ENCODE measurements at places on chromosomes 16 and 17.
A peak's percentile ranks its signal among the peaks of the same experiment; 100 is the strongest.

GRCh38 chr16:81632392-81633146, 146.5 kb upstream of the PLCG2 start:
- DNase-seq: peak; percentile 77

DNA sequence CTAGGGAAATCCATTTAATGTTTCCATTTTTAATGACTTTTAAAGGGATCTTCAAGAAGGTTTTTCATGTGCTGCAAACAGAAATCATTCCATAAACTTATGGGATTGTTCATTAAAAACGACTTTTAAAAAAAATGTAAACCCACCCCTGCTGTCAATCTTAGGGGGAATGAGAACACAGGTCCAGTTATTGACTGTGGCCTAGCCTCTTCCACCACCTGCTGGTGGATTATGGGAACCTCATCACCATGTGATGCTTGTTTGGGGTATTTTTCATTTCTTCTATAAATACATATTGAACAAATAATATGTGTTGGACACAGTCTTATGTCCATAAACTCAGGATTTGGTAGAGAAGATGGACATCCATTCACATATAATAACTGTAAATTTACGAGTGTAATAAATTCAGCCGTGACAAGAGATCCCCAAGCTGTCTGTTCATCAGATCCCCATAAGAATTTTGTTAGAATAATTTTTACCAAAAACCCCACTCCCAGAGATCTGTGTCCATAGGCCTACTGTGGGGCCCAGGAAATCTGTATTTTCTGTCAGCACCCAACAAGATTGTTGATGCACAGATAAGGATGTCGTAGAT, 42.0 kb upstream of the TMC5 start:
- DNase-seq: peak; percentile 21

DNA sequence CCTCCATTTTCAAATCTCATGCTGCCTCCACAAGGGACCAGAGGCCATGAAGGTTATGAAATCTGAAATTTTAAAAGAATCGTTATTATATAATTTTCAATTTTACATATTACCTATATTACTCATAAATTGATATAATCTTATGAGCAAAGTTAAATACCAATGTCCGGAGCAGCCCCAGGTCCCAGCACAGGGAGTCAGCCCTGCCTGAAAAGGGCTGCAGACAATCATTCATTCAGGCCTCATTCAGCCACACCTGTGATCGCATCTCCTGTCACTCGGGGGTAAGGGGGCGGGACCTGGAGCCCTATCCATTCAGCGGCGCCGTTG, 172.5 kb downstream of the AHSP start:
- no peak for DNase-seq

- no peak for DNase-seq
These were observed 177.9 kb upstream of the NLRP1 start for GRCh38 chr17:5762191-5762590.

DNA sequence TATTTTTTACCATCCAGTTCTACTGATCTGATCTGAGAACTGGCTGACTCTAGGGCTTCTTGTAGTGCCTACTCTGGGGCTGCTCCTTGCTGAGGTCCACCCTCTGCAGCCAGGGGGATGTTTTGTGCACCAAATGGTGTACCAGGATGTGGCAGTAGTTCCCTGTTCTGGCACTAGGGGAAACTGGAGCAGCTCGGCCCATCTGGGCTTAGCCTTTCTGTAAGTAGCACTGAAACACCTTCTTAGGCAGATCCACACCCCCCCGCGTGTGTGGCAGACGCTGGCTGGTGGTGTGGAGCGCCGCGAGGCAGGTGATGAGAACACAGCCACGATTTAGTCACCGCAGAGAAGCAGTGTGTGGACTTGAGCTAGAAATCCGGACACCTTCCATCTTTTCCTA, 17.0 kb downstream of the DUSP14 start:
- no peak for DNase-seq

GRCh38 chr16:14018851-14019250, 52.3 kb upstream of the MRTFB start:
- DNase-seq: no peak

DNA sequence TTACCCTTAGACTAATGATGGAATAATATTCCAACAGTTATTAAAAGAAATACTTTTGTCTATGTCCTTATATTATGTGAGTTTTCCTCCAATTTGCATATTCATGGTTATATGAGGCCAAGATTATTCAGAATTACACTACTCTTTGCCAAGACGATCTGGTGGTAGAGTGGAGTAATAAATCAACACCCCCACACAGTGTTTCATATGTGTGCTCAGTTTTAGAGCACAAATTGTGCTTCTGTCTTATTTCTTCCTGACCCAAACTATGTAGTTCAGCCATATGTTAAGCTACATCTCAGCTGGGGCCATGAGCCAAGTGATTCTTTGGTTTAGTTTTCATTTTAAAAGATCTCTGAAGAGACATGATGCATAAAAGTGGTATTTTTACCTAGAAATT, 26.9 kb upstream of the PPM1E start:
- DNase-seq: no peak

DNA sequence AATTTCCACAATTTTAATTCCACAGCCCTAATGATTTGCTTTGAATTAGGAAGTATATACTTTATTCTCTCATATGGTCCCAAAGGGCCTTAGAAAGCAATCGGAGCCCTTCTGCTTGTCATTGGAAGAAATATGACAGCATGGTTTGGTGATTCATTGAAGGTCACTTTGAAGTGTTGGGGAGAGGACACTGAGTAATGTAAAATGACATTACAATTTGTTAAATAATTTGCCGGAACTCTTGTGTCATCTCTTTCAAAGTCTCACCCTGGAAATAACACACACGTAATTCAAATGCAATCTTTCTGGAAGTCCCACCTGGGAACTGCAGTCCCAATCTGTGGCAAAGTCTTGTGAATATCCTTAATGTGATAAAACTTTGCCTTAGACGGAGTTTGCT, 59.8 kb downstream of the BMERB1 start:
- no peak for DNase-seq

DNA sequence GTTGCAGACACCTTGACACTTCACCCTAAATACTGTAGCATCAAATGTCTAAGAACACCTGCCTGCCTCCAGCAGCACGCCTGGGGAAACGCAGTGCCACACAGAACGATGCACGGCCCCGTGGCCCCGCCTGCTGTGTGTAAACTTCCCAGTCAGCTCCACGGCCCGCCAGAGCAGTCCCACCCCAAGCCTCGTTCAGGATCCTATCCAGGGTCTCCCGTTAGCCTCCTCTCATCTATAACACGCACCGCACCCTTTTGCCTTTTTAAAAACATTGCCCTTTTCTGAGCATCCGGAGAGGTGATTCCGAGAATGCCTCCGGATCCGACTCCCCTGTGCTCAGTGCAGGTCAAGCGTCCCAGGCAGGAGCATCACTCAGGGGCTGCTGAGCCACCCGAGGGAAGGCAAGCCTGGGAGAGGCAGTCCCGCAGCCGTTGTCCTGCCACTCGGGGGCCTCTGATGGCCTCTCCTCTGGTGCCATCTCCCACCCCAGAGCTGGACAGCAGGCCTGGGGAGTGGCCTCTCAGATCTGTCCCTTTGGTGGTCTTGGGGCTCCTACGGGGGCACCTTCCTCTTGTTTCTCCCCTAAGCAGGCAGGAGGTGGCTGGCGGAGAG, 37.9 kb upstream of the SLC38A10 start:
- no peak for DNase-seq

- no peak for DNase-seq
These were observed 110.6 kb downstream of the ZNF423 start for GRCh38 chr16:49745311-49745747.

- no peak for DNase-seq
These were observed 9.2 kb downstream of the PMP22 start for GRCh38 chr17:15255713-15256454.

GRCh38 chr17:67376737-67377487, at the start of gene PITPNC1:
Gene PITPNC1, plus strand, starts transcription at chr17:67377281.
- peak; percentile 87 for DNase-seq

DNA sequence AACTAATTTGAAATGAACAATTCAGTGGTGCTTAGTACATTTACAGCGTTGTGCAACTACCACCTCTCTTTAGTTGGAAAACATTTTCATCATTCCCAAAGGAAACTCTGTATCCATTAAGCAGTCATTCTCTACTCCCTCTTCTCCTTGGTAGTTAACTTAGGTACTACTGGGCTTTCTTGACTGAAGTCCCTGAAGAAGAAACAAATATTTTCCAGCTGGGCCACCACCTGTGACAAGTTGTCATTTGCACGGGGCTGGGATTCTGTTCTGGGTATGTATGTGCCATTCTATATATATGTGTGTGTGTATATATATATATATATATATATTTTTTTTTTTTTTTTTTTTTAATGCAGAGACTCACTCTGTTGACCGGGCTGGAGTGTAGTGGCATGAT, 15.4 kb upstream of the RMI2 start:
- DNase-seq: no peak

DNA sequence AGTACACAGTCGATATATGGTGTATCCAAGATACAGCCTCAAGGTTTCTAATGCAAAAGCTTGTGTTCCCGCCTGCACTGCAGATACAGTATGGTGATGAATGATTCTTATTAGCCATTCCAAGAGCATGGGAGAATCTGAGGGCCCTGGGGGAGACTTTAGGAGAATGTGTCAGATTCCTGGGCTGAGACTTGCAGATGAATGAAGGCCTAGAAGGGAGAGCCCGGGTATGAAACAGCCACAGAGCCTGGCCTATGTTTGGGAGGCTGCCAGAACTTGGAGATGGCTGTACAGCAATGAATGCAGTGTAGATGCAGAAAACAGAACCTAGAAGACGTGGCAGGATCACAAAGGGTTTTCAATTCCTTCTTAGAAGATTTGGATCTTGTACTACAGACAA, 510.7 kb downstream of the HAPSTR1 start:
- DNase-seq: no peak

- no peak for DNase-seq
These were observed 9.1 kb downstream of the TP53I13 start for GRCh38 chr17:29577385-29578211.

DNA sequence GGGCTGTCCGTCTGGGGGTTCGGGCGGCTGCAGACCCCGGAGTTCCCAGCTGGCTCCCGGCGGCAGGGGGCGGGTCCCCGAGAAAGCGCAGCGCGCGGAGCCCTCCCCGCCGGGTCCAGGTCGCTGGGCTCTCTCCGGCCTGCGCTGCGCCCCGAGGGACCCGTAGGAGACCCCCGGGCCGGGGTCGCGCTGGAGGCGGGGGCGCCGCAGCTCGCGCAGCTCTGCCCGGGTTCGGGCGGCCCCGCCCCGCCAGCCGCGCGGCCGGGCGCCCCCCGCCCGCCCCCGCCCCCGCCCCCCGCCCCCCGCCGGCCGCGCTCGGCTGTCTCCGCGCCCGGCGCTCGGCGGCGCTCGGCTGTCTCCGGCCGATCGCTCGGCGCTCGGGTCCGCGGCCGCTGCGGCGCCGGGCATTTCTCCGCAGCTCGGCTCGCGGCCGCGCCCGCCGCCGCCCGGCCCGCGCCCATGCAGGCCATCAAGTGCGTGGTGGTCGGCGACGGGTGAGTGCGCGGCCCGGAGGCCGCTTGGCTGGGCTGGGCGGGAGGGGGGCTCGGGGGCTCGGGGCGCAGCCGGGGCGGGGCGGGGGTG, at the start of gene RAC3:
Gene RAC3, plus strand, starts transcription at position 376 of the 582 bp plus-strand sequence. Its CDS starts 84 bp downstream, at position 460.
- no peak for DNase-seq

DNA sequence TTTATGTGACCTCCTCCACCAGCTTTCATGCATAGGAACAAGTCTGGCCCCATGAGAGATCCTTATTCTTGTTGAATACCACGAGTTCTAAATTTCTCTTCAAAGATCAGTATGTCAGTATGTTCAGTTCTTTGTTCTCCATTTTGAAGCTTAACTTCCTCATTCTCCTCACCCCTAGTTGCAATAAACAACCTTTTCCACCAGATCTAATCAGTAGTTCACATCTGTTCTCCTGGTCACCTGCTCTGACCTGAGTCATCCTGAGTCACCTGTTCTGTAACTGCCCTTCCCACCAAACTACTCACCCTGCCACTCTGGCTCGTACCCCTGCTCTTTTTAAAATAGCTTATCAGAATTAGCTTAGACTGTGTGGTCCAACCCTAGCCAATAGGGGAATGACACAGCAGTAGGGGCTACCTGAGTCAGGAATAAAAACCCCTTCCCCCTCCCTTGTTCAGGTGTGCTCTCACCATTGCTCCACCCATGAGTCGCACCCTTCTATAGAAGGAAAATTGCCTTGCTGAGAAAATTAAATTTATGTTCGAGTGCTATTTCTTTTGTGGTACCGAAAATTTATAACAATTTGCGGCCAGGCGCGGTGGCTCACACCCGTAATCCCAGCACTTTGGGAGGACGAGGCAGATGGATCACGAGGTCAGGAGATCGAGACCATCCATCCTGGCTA, 94.6 kb downstream of the EMP2 start:
- no peak for DNase-seq

DNA sequence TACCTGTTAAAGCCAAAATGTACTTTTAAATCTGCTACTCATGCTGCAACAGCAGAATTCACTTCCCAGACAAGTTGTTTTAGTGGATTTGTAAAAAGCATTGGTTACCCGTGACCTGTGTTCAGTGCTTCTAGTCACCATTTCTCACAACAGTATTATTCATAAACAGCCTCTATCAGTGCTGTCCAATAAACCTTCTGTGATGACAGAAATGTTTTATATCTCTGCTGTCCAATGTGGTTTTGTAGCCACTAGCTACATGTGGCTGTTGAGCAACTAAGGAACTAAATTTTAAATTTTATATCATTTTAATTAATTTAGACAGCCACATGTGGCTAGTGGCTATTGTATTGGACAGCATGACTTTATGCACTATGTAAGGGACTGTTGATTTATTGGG, 12.6 kb downstream of the MAP3K3 start:
- no peak for DNase-seq

GRCh38 chr16:2787406-2787805, at the start of gene PRSS33:
Gene PRSS33, minus strand, starts transcription at chr16:2787560. Its CDS starts 1,013 bp downstream, at chr16:2786547.
- DNase-seq: no peak

GRCh38 chr17:48747445-48748363, 19.2 kb upstream of the HOXB13 start:
- DNase-seq: no peak

DNA sequence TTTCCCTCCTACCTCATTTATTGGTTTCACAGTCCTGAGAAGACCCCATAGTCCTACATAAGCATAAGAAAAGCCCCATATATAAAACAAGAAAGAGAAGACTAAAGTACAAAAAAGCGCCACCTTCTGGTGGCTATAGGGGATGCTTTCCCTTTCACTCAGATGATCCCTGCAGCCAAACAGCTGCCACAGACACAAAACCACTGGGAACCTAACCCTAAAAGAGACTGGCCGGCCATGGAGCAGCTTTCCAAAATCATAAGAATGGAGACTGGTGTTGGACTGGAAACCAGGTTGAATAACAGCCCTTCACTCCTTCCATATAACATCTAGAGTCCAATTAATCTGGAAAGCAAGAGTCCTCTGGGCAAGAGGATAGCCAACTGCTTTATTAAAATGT, 11.4 kb downstream of the DYNC1LI2 start:
- DNase-seq: peak; percentile 22

DNA sequence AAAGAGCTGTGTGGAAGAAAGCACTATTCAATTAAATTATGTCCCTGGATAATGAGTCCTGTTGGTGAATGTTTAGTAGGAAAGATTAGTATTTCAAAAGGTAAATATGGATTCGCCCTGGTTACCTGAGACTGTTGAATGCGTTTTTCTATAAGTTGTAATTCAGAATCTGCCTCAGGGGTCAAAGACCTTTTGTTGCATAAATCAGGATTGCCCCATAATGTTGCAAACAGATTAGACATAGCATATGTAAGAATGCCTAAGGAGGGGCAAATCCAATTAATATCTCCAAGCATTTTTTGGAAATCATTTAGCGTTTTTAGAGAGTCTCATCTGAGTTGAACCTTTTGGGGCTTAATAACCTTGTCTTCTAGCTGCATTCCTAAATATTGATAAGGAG, 70.1 kb upstream of the ARL4D start:
- no peak for DNase-seq

Measured in activated naive CD4-positive, alpha-beta T cell treated with anti-CD3 and anti-CD28 coated beads, Interleukin-2, amount 50 U/mL, for 16 hours (primary cell).